Substantia nigra (tissue), 51 donors: ENCODE measurements at places on chromosomes 2 and 18.
A peak's percentile ranks its signal among the peaks of the same experiment; 100 is the strongest.

GRCh38 chr2:188291142-188291616 is 495 bp upstream of the GULP1 start:
- DNase-seq = no peak

GRCh38 chr18:10923551-10924070 is 225.8 kb downstream of the PIEZO2 start:
- no peak for DNase-seq

DNA sequence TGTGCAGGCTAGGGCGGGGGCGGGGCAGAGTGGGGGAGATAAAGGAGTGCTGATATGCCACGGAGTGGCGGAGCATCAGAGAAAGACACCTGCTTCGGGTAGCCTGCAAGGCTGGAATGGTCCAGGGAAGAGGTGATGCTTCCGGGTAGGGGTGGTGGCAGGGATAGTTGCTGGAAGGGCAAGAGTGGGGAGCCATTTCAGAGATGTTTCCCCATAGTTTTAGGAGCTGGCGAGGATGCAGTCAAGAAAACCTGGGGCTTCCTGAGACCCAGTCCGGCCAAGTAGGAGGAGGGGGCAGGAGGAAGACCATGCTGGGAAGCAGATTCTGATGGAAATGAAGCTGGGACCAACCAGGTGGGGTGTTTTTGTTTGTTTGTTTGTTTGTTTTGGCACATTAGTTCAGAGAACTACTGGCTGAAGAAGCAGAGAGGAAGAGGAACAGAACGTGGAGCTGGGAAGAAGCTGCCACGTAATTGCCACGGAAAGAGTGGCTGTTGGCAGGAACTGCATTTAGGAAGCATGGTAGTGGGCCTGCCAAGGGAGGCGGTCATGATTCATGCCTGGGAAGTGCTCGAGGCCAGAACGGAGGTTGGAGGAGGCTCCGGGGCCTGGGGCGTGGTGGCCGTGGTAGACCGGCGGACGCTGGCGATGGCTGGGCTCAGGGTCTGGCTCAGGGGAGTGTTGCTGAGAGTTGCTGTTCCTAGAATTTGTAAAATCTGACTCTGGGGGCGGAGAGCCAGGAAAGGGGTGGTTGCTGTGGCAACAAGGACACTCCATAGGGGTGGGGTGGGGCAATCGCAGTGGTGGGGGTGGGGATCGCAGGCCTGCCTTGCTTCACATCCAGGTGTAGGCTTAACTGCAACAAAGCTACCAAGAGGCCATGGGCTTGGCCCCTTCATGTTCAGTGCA is 8.6 kb upstream of the INPP5D start:
- DNase-seq = no peak

DNA sequence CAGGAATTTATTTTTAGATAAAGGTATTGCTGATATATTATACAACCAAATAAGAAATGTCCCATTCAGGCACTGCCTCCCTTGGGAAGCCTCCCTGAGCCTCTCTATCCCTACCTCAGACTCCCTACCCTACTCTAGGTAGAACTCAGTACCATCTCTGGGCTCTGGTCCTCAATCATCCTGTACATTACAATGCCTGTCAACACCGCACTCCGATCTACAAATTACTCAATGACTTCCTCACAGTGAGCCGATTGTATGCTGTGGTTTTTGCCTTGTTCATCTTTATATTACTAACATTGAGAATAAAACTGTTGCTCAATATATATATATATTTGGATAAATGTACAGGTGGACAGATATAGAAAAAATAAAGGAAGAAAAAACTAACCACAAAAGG is 207.5 kb downstream of the STK39 start:
- DNase-seq = no peak

- no peak for DNase-seq
Measured at GRCh38 chr2:155842103-155842502, 490.4 kb downstream of the NR4A2 start.

- no peak for DNase-seq
Measured at GRCh38 chr2:120710256-120710655, 25.4 kb upstream of the GLI2 start.

DNA sequence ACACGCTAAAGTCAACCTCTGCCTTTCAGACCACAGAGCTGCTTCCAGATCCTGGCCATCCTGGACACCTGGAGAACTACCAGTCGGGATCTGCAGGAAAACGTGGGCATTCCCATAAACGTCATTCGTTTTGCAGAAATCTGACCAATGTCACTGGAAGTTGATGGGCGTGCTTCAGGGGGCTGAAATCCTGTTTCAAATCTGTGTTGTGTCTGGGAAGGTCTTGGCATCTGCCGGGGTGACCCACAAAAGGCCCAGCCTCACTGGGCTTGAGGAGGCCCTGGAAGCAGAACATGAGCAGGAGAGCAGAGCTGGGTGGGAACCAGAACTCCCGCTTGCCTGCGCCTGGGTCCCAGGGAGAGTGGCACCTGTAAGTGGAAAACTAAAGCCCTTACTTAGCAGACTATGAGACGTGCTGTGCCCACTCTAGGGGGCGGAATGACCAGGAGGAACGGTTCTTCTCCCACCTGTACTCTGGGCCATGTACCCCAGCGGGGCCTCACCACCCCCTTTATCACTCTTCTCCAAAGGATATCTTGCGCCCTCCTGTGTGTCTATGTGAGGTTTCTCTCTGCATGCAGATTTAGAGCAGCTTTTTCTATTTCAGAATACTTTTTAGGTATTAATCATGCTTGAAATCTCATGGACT is 200.9 kb downstream of the FAM210A start:
- DNase-seq = no peak

GRCh38 chr18:42891705-42892104 is 223.8 kb downstream of the RIT2 start:
- DNase-seq = no peak

DNA sequence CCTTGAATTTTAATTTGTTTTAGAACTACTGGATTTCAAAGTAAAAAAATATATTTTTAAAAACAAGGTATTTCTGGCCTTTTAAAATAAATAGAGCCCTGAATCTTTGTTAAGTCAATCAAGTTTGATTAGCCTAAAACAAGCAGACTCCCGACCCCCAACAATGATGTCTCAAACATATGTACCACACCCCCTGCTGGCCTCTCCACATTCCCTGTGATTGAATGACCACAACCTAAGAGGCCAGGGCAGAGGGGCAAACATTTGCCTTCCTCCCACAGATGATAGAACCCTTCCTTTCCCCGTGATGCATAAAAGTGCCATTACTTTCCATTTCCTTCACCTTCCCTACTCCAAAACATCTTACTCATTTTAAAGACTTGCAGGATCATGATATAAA is 130.9 kb downstream of the STK39 start:
- DNase-seq = no peak

GRCh38 chr18:43869451-43870008 is 592.2 kb upstream of the SYT4 start:
- DNase-seq = no peak

- DNase-seq = peak; percentile 27
Measured at GRCh38 chr18:9516437-9517064, 41.2 kb downstream of the RALBP1 start.

DNA sequence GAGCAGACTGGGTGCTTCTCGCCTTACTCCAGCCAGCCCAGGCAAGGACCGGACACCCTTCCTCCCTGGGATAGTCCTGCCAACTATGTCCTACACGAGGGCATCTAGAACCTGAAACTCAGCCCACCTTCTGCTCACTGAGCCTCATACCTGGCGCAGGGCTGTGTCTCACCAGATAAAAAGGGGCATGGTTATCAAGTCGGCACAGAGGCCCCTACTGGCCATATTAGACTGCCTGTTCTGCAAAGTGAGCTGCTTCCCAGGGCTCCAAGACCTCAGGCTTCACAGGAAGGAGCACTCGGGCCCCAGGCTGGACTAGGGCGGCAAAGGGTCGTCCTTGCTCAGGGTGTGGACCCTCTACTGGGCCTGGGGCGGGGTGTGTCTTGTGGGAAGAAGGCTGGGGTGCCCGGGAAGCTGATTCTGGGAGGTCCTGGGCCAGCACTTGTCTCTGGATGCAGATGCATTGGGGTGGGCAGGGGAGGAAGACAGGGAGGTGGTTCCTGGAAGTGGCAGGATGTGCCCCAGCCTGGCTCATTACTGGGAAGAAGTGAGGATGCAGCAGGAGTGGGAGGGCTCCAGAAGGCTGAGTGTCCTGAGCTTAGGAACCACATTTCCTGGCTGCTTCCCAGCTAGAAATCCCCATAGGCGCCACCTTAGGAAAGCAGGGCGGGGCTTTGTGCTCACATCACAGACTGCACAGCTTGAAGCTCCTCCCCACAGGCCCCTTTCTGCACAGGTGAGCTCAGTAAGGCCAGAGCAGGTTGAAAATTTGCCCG is 19.6 kb downstream of the EHD3 start:
- no peak for DNase-seq
